ENCODE measurements at places on chromosomes 3 and 15.

DNA sequence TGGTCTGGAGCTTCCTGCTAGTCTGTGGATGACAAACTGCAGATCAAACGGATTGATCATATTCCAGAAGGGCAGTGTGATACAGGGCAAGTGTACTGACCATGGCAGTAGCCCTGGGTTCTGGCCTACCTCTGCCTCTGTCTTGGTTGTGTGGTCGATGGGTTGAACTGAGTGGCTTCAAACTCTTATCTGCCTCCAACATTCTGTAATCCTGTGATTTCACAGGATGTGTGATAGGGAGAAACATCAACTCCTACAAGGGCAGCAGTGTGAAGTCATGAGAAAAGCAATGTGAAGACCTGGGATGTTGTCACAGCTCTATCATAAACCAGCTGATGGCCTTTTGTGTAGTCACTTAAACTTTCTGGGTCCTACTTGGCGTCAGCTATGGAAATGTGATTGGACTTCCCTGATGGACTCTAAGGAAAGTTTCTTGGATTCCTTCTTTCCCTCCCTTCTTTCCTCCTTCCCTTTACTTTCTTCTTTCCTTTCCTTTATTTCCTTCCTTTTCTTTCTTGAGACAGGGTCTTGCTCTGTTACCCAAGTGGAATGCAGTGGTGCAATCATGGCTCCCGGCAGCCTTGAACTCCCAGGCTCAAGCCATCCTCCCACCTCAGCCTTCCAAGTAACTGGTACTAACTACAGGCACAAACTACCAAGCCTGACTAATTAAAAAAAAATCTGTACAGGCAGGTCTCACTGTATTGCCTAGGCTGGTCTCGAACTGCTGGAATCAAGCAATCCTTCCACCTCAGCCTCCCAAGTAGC, 114.8 kb downstream of the BBX start:
- DNase-seq, result no peak

GRCh38 chr15:101599091-101599490, 53.1 kb downstream of the TM2D3 start:
- no peak for DNase-seq

- no peak for DNase-seq
Observed at GRCh38 chr3:118974356-118975097, 60.1 kb downstream of the IGSF11 start.

DNA sequence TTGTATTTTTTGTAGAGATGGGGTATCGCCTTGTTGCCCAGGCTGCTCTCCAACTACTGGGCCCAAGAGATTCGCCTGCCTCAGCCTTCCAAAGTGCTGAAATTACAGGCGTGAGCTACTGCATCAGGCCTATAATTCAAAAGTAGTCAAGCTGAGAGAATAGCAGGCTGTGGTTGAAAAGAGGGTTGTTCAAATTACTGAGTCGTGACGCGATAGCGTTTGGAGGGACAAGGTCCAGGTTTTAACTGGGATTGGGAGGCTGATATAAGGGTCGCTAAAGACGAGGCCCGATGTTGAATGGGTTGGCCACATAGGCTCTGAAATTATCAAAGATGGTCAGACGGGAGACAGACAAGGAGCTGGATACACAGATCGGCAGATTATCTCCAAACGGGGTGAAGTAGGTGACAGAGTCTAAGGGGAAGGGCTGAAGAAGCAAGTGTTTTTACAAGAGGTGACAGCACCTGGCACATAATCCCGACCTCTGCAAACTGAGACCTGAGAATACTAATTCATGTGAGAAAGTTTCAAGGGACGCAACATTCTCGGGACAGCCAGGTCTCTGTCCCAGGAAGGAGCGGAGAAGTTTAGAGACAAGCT, 759 bp upstream of the ARID3B start:
- DNase-seq, result peak; percentile 12

- DNase-seq, result no peak
Observed at GRCh38 chr3:194368918-194369317, 625 bp downstream of the LRRC15 start.

- DNase-seq, result peak; percentile 5
Observed at GRCh38 chr15:41231422-41232226, 556 bp downstream of the CHP1 start.

- peak; percentile 78 for DNase-seq
Observed at GRCh38 chr3:170352936-170353335, 4.6 kb upstream of the SKIL start.

- no peak for DNase-seq
Observed at GRCh38 chr3:154730186-154730585, 300.2 kb upstream of the GPR149 start.

DNA sequence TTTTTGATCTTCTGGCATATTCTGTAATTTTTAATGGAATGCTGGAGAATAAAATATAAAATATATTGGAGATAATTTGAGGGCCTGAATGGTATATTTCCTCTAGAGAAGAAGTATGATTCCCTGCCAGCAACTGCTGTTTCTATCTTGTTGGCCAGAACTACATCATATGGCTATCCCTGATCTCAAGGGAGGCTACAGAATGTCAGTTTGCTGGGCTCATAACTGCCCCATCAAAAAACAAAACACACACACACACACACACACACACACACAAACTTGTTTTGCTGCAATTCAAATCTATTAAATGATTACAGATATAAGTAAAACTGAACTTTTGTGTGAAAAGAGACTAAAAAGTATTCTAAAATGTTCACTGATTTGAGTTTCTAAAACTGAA, 51.0 kb downstream of the RASA2 start:
- DNase-seq, result no peak

DNA sequence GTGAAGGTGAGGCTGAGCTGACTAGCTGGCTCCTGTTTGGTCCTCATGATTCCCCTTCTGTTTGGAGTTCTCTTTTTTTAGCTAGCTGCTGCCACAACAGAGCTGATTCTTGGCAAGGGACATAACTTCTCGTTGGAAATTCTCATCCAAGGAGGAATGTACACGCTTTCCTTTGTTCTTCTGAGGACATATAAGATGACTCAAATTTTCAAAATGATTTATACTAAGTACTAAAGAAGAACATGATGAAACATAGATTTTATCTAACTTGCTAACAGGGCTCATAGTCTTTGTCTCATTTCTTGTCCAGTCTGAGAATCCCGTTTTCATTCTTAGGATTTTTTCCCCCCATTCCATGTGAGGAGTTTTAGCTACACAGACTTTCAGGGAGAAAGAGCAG, 2.9 kb upstream of the TFG start:
- no peak for DNase-seq

- DNase-seq, result peak; percentile 41
Observed at GRCh38 chr15:101135532-101136166, 116.2 kb downstream of the CHSY1 start.

DNA sequence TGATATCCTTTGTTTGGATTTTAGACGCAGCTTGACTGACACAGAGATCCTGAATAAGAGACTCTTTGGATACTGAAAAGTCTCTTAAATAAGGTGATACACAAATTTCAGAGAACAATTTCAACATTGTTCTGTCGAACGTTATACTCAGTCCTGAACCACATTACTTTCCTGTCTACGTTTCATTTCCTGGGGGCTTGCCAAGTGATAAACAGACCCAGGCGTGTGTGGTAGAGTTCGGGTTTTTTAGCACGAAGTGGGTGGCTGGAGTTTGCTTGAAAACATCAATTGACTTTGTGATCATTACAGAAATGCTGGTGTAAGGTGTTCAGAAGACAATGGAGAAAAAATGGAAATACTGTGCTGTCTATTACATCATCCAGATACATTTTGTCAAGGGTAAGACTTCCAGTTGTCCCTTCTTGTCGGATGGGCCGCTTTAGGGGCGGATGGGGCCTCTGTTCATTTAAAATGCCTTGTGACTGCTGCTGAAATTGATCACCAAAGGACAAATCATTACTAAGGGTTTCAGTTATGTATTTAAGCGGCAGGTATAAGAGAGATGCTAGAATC, at the start of gene CD96:
CD96 (plus strand) TSS at position 287 of the 573 bp plus-strand sequence; CDS start at position 339, 52 bp downstream.
- DNase-seq, result no peak

GRCh38 chr3:13887495-13888300, 7.8 kb upstream of the WNT7A start:
- DNase-seq, result no peak

GRCh38 chr3:175980486-175981090, 1121.5 kb downstream of the NAALADL2 start:
- no peak for DNase-seq

All from naive B cell (primary cell).